ENCODE measurements at places on chromosomes 11 and 22.
A peak's percentile ranks its signal among the peaks of the same experiment; 100 is the strongest.

DNA sequence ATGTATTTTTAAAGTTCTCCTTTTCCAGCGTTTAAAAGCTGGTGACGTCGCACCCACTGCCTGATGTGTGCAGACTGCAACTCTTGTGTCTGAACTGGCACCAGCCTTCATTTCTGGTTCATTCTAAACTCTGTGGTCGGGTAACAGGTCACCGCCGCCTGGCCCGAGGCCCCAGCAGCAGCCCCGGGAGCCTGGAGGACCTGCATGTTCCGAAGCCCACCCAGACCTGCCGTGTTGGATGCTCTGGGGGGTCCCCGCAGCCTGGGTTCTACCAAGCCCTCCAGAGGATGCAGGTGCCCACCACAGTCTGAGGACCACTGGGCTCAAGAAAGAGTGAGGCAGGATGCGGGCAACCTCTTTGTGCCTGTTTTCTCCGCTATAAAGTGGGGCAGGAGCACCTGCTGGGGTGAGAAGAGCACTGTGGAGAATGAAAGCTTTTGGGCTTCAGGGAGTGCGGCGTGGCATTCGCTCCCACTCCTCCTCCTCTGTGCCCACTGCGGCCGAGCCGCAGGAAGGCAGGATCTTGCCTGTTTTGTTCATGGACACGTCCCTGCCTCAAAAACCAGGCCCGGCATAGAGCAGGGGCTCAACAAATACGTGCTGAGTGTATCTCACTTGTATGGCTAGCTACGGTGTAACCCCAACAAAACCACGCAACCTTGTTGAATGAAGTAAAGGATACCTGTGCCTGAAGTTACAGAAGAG is 40.1 kb downstream of the CERK start:
- H3K4me1 ChIP-seq, result peaks cover 4% of the 10 kb centered on the region
- no peak for DNase-seq

- H3K36me3 ChIP-seq, result no peaks in the 10 kb centered on the region
- no peak for DNase-seq
- H3K4me3 ChIP-seq, result no peak overlapping the region
- peak overlapping the region; percentile 80 for H3K27ac ChIP-seq
Measured at GRCh38 chr11:111736621-111737443, 29.4 kb downstream of the PPP2R1B start.

- H3K27me3 ChIP-seq, result peaks cover 6% of the 10 kb centered on the region
- H3K36me3 ChIP-seq, result no peaks in the 10 kb centered on the region
- DNase-seq, result no peak
- no peak overlapping the region for H3K4me3 ChIP-seq
- H3K4me1 ChIP-seq, result no peaks in the 10 kb centered on the region
- no peak overlapping the region for H3K27ac ChIP-seq
Measured at GRCh38 chr11:57343825-57344224, 5.7 kb downstream of the P2RX3 start.

DNA sequence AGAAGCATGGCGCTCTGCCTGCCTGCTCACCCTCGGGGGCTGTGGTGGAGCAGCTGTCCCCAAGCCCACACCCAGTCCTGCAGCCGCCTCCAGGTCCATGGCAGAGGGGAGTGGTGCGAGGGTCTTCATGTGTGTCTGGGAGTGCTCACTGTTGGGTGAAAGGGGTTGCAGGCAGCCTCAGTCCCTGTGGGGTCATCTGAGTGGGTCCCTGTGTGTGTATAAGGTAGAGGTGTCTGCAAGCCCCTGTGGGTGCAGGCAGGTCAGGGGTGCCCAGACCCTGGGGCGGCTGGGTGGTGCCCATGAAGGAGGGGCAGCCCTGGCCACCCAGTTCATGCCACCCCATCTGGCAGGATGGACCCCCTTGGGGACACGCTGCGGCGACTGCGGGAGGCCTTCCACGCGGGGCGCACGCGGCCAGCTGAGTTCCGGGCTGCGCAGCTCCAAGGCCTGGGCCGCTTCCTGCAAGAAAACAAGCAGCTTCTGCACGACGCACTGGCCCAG is 4.9 kb downstream of the ALDH3B1 start:
- H3K27ac ChIP-seq, result no peak overlapping the region
- H3K27me3 ChIP-seq, result no peaks in the 10 kb centered on the region
- DNase-seq, result no peak
- peaks cover 36% of the 10 kb centered on the region for H3K4me1 ChIP-seq
- no peak overlapping the region for H3K4me3 ChIP-seq

DNA sequence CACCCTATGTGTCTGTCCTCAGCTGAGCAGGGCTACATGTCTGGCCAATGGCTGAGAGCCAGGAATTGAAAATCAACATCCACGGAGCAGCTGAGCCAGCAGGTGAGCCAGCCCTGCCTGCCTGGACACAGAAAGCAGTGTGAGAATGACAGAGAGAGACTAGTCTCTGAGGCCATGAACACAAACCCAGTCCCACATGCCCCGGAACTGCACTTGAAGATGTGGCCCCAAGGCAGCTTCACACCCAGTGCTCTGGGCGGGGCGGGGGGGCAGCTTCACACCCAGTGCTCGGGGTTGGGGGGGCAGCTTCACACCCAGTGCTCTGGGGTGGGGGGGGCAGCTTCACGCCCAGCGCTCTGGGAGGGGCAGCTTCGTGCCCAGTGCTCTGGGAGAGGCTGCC is 37.6 kb downstream of the TRMU start:
- H3K4me3 ChIP-seq, result no peak overlapping the region
- no peaks in the 10 kb centered on the region for H3K36me3 ChIP-seq
- H3K27ac ChIP-seq, result no peak overlapping the region

DNA sequence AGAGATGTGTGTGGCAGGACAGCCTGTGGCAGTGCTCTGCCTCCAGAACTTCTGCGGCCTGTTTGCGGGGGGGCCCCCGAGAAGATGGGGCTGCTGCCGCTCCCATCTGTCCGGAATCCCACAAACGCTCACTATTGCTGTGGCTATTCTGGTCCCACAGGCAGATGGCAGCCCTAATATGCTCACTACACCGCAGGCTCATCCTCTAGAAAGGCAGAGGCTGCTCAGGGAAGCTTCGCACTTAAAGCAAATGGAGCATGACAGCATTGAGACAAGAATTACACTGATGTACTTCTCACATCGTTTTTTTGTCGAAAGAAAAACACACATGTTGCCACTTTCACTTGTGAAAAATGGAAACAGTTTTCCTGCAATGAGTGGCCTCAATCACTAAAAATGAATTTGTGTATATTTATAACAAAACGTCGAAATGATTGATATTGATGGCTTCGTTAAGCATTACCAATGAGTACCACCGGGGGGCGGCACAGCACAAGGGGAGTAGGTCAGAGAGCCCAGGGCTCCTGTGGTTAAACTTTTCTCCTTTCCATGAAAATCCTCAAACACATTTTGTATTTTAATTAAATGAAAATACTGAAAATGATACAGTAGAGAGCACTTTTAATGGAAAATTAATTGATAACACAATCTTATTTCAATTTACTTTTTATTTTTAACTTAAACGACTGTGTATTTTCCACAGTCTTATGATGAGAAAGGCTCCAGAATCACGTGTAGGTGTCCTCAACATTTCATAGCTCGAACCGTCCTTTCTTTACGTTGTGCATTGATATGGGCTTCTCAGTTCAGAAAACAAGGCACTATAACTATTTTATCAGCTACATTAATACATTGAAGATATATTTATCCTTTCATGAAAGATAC is 69.1 kb downstream of the CTTN start:
- no peaks in the 10 kb centered on the region for H3K36me3 ChIP-seq
- H3K4me1 ChIP-seq, result peaks cover 10% of the 10 kb centered on the region
- peak; percentile 62 for DNase-seq
- peaks cover 2% of the 10 kb centered on the region for H3K27me3 ChIP-seq
- peak overlapping the region; percentile 11 for H3K27ac ChIP-seq
- no peak overlapping the region for H3K4me3 ChIP-seq

- H3K4me1 ChIP-seq, result no peaks in the 10 kb centered on the region
- no peaks in the 10 kb centered on the region for H3K27me3 ChIP-seq
- H3K27ac ChIP-seq, result no peak overlapping the region
- no peak overlapping the region for H3K4me3 ChIP-seq
- DNase-seq, result no peak
Measured at GRCh38 chr11:117663414-117663813, 133.6 kb downstream of the DSCAML1 start.

GRCh38 chr11:107669191-107669740 is 42.6 kb downstream of the SLN start:
- DNase-seq, result no peak
- H3K36me3 ChIP-seq, result no peaks in the 10 kb centered on the region
- H3K4me1 ChIP-seq, result peaks cover 10% of the 10 kb centered on the region
- no peak overlapping the region for H3K27ac ChIP-seq

DNA sequence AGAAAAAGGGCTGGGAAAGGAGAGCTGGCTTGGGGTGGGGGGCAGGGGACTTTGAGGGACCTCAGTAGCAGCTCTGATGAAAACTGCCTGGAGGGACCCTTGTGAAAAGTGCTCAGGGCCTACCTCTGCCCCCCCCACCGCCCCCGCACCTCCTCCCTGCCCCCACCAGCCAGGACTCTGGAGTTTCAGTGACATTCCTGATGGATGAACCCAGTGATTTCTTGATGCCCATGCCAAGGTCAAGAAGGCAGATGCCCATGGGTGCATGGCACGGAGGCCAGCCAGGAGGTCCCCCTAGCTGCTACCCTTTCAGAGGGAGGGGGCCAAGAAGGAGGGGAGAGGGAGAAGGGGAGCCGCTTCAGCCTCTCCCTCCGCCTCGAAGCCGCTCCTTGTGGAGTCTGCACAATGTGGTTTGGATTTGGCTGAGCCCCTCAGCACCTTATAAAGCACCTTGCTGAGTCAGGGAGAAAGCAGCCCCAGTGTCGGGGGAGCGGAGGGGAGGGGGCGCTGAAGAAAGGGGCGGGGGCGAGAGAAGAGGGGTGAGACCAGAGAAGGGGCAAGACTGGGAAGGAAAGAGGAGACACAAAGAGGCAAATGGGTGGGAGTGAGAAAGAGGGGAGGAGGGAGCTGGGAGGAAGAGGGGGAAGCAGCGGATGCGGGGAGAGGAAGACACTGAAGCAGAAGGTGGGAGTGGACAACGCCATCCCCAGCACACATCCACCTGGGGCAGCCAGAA is 2.1 kb upstream of the CLCF1 start:
- no peak overlapping the region for H3K27ac ChIP-seq
- H3K4me3 ChIP-seq, result no peak overlapping the region
- H3K36me3 ChIP-seq, result no peaks in the 10 kb centered on the region
- H3K4me1 ChIP-seq, result peaks cover 38% of the 10 kb centered on the region
- no peak for DNase-seq

DNA sequence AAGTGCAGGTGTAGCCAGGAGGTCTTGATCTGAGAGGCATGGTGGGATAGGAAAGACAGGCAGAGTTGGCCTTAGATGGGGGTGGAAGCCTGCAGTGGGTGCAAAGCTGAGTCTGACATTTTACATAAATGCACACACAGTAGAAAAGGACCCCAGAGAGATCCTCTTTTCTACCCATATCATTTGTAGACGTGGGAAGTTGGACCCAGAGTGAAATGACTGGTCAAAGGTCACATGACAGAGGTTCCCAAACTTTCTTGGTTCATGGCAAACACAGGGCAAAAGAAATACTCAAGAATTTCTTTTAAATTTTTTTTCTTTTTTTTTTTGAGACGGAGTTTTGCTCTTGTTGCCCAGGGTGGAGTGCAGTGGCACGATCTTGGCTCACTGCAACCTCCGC is 6.2 kb upstream of the FOXRED2 start:
- no peak overlapping the region for H3K4me3 ChIP-seq
- no peak overlapping the region for H3K27ac ChIP-seq
- H3K4me1 ChIP-seq, result no peaks in the 10 kb centered on the region
- no peaks in the 10 kb centered on the region for H3K27me3 ChIP-seq
- H3K36me3 ChIP-seq, result peaks cover 71% of the 10 kb centered on the region

Measured in SJCRH30 (cell line).